ENCODE measurements at places on chromosomes 4 and X.
A peak's percentile ranks its signal among the peaks of the same experiment; 100 is the strongest.

- no peak for DNase-seq
Observed at GRCh38 chr4:111952688-111953087, 192.6 kb upstream of the FAM241A start.

DNA sequence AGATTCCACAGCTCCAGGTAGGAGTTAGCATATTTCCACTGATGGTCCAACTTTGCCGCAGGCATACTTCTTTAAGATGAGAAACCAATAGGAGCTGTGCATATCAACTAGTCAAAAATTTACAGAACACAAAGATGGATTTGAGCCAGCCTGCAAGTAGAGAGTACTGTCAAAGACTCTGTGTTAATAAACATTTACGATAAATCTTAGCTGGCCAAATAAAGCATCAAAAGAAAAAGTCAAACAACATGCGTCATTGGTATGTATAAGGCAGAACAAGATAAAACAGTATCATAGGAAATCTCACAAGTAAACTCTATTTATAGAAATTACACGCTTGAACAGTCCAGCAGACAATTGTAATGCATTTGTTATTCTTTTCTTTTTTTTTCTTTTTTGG, 907.4 kb upstream of the AGA start:
- no peak for DNase-seq

GRCh38 chr4:169791527-169792156, 33.9 kb upstream of the HPF1 start:
- peak; percentile 5 for DNase-seq

DNA sequence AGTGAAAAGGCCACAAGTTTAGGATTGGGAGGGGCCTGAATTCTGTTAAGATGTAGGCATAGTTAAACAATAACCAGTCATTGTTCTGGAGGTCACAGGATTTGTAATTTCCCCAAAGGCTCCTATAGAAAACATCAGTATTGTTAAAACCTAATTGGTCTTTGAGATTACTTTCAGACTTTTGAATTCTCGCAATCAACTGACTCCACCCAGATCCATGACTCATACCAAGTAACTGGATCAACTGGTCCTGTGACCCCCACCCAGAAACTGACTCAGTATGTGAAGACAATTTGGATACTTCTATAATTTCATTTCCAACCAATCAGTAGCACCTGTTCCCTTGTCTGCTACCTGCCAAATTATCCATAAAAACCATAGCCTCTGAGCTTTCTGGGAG, 28.4 kb downstream of the MAGEB16 start:
- DNase-seq: no peak

- DNase-seq: no peak
Observed at GRCh38 chr4:3190549-3190948, 58.4 kb upstream of the MSANTD1 start.

- DNase-seq: no peak
Observed at GRCh38 chr4:186701273-186701672, 22.4 kb downstream of the FAT1 start.

All from DND-41 (cell line).